ENCODE measurements at places on chromosomes 12 and 14.

DNA sequence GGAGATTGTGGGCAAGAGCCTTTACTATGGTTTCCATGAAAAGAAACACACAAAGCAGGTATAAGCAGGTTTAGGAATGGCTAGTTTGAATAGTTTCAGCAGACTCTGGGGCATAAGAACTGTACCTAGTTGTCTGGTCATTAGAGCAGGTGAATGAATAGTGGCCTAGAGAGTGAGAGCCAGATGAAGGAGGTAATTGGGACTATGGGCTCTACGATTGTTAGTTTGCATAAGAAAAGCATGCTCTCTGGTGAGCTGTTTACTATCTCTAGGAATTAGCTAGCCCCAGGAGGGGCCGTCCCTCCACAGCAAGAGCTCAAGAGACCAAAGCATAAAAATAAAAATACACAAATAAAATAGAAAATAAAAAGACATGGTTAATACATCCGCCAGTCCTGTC is 397.5 kb upstream of the GARIN6 start:
- DNase-seq = no peak

DNA sequence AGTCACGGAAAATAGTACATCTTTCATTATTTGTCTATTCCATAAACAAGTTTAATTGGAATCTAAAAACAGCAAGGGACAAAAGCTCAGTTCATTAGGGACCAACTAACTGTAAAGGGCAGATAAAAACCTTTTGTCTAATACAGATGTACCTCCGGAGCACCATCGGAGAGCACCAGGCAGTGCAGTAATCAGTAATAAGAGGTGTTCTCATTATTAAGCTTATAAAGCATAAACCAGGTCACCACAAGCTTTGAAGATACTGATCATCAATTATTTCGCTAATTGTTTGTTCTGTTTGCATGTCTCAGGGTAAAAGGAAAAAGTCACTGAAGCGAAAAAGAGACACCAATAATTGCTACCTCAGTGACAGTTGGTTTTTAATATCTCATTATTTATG is 207.3 kb upstream of the PRKD1 start:
- no peak for DNase-seq

DNA sequence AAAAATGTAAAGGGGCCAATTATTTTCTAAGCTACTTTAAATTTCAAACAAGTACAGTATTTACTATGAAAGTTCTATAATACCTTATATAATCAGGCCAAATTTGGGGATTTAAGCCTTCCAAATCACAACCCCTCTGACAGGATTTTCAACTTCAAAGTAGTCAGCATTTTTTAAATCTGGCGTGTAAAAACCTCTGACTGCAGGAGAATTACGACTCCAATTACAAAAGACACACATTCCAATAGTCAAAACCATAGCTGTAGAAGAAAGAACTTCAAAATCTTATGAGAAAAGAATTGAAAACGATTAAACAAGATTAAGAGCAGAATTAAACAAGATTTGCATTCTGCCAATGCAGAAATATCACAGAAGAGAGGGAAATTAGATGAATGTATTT is 12.7 kb downstream of the OSBPL8 start:
- DNase-seq = no peak

DNA sequence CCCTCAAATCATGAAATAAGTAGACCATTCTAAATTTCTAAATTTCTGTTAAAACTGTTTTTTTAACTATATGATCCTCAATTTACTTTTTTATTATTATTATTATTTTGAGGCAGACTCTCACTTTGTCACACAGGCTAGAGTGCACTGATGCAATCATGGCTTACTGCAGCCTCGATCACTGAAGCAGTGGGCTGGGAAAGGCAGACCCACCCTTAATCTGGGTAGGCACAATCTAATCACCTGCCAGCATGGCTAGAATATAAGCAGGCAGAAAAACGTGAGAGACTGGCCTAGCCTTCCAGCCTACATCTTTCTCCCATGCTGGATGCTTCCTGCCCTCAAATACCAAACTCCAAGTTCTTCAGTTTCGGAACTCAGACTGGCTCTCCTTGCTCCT is 2.3 kb downstream of the ERO1A start:
- DNase-seq = no peak

DNA sequence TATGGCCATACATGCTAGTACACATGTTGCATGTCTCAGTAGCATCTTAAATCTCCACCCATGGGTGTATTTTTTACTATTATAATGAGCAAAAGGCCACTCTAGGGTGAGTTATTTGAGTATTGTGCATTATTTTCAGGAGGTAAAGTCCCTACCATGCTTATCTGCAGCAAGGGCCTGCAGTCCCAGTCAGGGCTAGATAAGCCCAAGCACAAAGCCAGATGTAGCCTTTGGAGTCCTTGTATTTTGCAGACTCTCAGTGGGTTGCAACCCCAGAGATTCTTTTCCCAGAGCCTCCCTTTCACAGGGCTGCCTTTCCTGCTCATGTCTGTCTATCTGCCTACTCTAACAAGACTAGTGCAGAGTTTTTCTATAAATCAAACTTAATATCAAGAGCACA is 295.3 kb downstream of the IPO8 start:
- no peak for DNase-seq

GRCh38 chr12:54349036-54349435 is 15.2 kb downstream of the GPR84 start:
- no peak for DNase-seq

- DNase-seq = peak; percentile 33
Observed at GRCh38 chr12:117119592-117120198, 20.5 kb upstream of the TESC start.

Measured in aorta (tissue), 5 donors.